ENCODE measurements at places on chromosomes 3 and 15.
A peak's percentile ranks its signal among the peaks of the same experiment; 100 is the strongest.

GRCh38 chr15:67228286-67228685 lies 26.2 kb downstream of the AAGAB start:
- DNase-seq: no peak

DNA sequence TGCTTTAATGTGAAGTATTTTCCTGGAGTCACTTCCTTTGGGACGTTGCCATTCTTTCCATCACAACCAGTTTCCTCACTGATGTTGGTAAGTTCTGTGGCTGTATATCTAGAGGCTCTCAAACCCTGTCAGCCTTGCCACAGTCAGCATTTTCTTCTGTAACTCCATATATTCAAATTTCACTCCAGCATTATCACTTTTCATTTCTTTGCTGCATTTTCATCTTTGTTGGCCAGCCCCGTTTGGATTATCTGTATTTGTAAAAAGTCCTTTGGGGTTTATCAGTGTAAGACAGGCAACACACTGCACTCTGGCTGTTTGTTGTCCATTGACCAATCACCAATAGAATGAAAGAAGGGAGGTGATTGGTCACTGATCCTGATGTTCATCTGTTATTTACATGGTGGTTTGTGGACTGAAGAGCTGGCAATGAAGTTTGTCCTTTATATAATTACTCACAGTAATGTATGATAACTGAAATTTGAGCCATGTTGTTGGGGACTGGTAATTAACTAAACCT lies 20.3 kb downstream of the GMPS start:
- no peak for DNase-seq

- no peak for DNase-seq
Measured at GRCh38 chr3:106232956-106233355, 364.1 kb upstream of the CBLB start.

GRCh38 chr15:67834581-67835296 lies 5.1 kb downstream of the RNU6-1 start:
- peak; percentile 45 for DNase-seq

- DNase-seq: no peak
Measured at GRCh38 chr3:111542611-111543300, 759 bp downstream of the CD96 start.

DNA sequence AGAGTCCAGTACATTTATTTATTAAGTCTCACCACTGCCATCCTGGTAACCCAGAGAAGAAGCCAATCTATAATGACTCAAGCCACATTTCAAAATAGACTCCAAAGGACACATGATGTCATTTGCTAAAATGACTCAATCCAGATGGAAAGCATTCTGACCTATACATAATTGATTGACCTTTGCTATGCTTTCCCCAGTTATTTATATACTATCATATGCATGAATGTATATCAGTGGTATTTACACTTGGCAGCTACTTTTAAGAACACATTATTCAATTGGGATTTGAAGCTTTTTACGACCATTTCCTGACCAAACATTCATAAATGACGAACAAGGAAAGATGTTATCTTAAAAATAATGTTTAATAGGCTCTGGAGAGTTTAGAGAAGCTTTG lies 297.2 kb downstream of the FHIT start:
- DNase-seq: no peak

GRCh38 chr15:49101536-49101935 lies 53.9 kb downstream of the COPS2 start:
- DNase-seq: no peak

- DNase-seq: peak; percentile 49
Measured at GRCh38 chr15:68590721-68591389, 12.1 kb downstream of the CORO2B start.

DNA sequence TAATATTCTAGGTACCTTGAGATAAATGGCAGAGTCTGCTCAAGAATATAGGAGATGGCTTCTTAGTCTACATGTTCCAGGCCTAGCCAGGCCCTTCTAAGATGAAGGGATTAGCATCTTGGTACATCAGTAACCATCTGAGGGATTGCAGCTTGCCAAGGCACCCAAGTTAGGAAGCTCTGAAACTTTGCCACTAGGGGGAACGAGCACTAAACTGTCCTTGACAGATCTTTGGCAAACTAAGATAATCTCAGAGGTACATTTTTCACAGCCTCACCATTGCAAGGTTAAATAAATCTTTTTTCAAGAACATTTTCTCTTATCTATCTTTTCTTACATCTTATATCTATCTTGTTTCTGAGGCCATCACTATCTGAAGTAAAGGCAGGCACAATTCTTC lies 351.2 kb downstream of the RAP2B start:
- no peak for DNase-seq
